ENCODE measurements at places on chromosomes 3 and 15. TPM values are rescaled to one million over a fixed set of nuclear protein-coding genes. Genes with fewer than 3 reads are reported as not detected.
A peak's percentile ranks its signal among the peaks of the same experiment; 100 is the strongest.

DNA sequence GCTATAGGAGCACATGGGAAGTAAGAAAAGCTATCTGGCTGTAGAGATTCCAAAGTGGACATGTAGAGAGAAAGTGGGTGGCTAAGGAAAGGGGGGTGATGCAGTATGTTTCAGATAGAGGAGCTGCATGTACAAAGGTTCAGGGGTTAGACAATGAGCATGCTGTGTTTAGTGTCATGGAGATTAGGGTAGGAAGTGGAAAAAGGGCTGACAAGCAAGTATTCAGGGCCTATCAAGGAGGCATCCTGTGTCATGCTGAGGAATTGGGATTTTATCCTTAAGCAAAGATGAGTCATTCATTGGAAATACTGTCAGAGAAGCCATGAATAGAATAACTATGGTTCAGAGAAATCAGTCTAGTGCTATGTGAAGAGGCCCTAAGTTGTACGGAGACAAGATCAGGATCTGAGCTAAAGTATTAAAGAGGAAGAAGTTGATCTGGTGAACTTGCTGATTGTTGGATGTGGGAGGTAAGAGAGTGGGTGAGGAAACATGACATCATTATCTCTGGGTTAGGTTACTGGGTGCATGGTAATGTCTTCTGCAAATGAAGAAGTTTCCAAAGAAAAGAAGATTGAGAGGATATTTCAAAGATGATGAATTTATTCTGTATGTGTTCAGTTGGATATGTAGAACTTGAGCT is 176.7 kb upstream of the GOLIM4 start:
- DNase-seq: peak; percentile 51

DNA sequence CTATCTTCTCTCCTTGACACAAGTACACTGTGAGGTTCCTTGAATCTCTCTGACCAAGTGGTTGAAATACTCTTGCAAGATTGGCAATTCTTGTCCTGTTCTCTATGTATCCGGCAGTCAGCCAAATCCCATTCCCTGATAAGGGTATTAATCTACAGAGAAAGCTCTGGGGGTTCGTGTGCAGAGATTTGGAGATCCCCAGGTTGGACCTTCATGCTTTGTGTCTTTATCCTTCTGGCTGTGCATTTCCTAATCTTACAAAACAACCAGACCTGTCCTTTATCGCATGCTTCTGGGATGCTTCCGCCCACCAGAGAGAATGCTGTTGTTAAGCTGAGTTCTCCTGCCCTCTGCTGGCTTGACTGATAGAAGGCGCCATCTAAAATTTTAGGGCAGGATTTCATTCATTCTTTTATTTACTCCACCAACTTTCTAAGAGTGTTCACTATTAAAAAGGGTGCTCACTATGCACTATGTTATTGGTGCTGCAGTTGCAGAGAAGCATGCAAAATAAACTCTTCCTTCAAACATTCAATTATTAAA is 8.6 kb upstream of the SST start:
- peak; percentile 74 for DNase-seq

Gene GOLGA6L25
- not detected for total RNA-seq

Gene NKTR
- 37.6 TPM for total RNA-seq

Gene ACKR4
- not detected for total RNA-seq

DNA sequence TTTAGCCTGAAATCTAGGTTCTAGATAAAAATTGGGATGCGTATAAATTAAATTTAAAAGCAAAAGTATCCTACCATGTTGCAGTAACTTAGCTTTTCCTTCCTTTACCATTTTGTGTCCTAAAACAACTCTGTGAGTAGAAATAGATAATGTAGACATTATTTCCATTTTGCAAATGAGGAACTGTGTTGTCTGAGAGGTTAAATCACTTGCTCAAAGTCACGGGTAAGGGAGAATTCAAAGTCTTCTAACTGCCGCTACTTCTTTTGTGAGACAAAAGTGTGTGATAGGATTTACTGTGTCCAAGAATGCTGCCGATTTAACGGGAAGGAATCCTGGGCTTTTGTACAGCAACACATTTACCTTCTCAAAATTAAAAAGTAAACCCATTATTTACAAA is 40.7 kb downstream of the MYO1E start:
- DNase-seq: no peak

- DNase-seq: no peak
Measured at GRCh38 chr3:168473334-168473890, 377.7 kb upstream of the GOLIM4 start.

- no peak for DNase-seq
Measured at GRCh38 chr3:50623840-50624474, 7.0 kb downstream of the MAPKAPK3 start.

DNA sequence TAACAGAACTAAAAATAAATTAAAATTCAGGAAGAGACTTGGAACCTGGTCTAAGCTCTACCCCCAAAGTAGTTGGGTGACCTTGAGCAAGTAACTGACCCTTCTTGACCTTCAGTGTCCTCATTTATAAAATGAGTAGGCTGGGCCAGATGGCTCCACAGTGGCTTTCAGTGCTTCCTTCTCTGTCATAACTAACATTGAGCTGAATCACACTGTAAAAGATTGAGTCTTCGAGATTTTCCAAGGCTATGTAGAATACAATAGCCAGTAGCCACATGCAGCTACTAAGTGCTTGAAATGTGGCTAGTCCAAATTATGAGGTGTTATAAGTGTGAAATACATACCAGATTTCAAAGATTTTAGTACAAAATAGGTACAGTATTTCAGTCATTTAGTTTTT is 313.3 kb downstream of the MECOM start:
- DNase-seq: peak; percentile 67

Gene BCL6
- total RNA-seq: 7.7 TPM

Gene CCDC9B
- 56.1 TPM for total RNA-seq

DNA sequence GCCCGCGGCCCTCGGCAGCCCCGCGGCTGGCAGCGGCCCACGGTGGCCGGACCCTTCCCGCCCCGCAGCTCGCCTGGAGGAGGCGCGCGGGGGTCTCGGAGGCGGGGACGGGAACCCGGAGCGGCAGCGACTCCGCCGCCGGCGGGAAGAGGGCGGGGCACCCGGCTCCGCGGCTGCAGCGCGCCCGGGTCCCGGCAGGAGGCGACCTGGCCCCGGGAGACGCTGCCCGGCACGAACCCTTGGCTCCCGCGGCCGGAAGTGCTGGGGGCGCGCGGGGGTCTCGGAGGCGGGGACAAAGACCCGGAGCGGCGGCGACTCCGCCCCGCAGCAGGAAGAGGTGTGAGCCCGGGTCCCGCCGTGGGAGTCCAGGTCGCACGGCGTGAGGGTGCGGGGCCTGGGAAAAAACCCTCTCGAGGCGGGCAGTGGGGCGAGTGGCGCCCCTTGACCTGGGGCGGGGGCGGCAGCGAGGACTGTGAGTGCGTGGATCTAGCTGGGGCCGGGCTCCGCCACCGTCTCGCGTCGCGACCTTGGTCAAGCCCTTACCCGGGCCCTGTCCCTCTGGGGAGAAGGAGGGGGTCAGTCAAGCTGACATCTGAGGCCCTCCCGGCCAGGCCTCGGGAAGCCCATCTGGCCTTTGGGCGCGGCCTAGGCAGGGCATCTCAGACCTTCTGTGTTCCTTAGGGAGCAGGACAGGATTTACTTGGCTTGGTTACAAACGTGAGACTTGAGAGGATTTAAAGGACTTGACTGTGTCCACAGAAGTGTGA is at the start of gene CIB2:
CIB2 (minus strand) TSS at position 151 of the 767 bp plus-strand sequence. CDS start 230 bp downstream, outside the sequence.
- DNase-seq: peak; percentile 56

DNA sequence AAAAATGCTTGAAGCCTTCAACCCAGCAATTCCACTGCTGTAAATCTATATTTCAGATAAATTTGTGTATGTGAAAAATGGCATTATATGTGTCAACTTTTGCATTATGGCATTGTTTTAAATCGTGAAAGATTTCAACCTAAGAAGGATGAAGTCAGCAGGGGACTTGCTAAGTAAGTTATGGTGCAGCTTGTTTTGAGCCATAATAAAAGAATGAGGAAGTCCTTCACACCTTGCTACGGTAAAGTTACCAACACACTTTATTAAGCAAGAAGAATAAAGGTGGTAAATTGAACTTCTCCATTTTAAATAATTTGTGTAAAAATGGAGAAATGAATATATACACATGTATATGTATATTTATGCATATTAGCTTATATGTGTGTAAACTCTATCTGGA is 371.4 kb downstream of the ROBO2 start:
- DNase-seq: no peak

Gene LYZL4
- total RNA-seq: not detected

DNA sequence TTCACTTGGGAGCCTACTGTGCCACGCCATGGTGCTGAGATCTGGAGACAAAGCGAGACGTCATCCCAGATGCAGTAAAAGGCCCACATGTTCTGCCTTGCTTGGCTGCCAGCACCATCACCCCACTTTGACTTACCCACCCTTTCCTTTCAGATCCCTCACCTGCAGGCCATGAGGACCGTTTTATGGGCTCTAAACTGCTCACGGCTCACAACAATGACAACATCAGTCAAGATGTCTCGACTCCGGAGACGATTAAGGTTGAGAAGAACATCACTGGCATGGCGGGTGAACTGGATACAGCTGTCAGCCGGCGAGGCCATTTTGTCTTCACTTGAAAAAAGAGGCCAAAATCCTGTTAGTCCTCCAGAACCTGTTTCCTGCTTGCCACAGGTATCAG is 11.9 kb downstream of the BCL6 start:
- DNase-seq: no peak

DNA sequence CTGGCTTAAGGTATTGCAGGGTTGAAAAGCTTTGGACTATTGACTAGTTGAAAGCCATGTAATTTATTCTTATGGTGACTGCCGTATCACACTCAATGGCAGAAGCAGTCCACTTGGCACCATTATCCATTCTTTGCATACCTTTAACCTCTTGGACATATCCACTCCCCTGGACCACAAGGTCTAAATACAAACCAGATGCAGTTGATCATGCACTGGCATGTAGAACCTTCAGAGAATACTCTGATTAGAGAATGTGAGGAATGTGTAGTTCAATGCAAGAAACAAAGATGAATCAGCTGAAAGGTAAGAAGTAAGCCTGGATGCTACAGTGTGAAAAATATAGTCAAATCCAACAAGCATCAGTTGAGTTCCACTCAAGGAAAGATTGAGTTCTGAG is 93.1 kb downstream of the FRMD5 start:
- DNase-seq: peak; percentile 53

DNA sequence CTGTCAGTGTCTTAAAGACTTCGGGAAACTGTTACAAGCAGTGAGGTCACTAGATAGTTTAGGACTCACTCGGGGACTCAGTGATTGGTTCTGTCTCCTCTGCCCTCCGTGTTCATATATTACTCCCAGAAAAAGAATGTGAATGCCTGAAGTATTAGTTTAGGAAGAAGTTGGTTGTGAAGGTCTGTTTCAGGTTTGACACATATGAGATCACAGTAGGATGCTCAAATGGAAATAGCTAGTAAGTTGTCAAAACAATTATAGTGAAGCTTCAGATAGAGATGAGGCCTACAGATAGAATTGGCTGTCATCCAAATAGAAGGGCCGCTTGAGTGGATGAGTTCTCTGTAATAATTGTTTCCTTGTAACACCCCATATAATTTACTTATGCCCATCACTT is 172.6 kb downstream of the PLCL2 start:
- DNase-seq: no peak

DNA sequence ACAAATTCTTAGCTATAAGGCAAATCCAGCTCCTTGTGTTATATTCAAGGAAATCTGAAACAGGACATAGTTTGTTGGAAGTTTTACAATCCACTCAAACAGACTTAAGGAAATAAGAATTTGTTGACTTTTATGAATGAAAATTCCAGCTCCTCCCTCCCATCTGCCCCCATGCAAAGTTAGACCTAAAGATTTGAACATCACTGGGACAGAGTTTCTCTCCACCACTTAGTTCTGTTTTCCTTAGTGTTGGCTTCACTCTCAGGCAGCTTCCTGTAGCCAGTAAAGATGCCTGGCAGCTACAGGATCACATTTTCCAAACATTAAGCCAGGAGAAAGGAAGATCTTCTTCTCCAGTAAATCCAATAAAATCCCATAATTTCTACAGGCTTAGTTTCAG is 265.0 kb downstream of the TAFA4 start:
- no peak for DNase-seq

Gene SPRED1
- 39.7 TPM for total RNA-seq

GRCh38 chr3:9211155-9211950 is 38.1 kb downstream of the SRGAP3 start:
- peak; percentile 55 for DNase-seq

Gene KBTBD12
- not detected for total RNA-seq

- no peak for DNase-seq
Measured at GRCh38 chr3:55891106-55891505, 404.0 kb upstream of the WNT5A start.

DNA sequence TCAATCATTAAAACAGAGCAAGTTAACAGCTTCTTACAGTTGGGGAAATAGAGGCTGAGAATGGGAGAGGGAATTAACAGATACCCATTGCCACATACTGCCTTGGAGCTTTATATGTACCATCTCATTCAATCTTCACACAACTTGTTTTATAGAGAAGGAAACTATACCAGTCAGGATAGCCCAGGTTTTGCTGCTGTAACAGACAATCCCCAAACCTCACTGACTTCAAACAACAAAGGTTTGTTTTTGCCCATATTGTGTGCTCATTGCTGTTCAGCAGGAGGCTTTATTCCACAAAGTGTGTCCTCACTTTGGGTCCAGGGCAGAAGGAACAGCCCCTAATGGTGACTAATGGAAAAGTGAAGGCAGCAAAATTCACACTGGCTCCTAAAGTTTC is 59.2 kb downstream of the SPSB4 start:
- DNase-seq: no peak

Gene IGDCC3
- not detected for total RNA-seq

DNA sequence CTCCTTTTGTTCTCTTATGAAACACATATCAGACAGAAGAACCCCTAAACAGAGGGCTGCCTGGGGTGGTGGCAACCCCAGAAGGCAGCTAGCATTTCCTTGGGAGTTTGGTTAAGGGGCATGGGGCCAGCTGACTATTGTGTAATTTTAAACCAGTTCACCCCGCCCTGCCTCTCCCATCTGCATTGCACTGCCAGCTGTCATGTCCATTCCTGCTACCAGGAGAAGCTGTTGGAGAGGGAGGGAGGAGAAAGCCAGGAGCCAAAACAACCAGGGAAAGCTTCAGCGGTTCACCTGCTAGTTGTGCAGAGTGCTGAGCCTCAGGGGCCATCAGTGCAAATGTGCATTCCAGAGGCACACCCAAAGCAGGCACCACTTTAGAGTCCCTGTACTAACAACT is 47.6 kb upstream of the ATP1B3 start:
- DNase-seq: peak; percentile 57

- no peak for DNase-seq
Measured at GRCh38 chr15:38316311-38316710, 63.7 kb downstream of the SPRED1 start.

Gene GOLGA8J
- total RNA-seq: not detected

DNA sequence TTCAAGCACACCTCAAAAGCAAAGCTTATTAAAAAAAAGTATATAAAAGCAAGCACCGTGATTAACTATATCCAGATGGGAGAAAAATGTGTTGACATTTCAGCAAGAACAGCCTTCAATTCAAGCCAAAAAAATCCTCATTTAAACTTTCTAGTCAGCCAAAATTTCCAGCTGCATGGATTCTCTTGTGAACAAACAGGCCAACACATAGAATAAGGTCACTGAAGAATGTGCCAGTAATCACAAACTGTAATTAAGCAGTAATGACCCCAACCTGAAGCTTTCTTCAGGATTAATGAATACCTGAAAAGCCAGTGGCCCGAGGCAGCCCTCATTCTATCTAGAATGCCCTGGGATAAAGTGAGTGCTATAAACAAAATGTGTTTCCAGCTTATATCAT is 130.7 kb upstream of the KCNMB2 start:
- no peak for DNase-seq

Gene TMEM207
- total RNA-seq: not detected

Gene CCRL2
- 6.0 TPM for total RNA-seq

Gene GRM7
- not detected for total RNA-seq

Measured in PC-3 (cell line).